ENCODE measurements at places on chromosomes 4 and X. TPM values are rescaled to one million over a fixed set of nuclear protein-coding genes. Genes with fewer than 3 reads are reported as not detected.

GRCh38 chrX:128439159-128439558 lies 387.0 kb upstream of the ACTRT1 start:
- DNase-seq: no peak

WNK3 gene
- 1.1 TPM for total RNA-seq

GRCh38 chr4:149292425-149293007 lies 523.1 kb downstream of the IQCM start:
- DNase-seq: no peak

NKX3-2 gene
- total RNA-seq: not detected

NIPAL1 gene
- 55.6 TPM for total RNA-seq

DNA sequence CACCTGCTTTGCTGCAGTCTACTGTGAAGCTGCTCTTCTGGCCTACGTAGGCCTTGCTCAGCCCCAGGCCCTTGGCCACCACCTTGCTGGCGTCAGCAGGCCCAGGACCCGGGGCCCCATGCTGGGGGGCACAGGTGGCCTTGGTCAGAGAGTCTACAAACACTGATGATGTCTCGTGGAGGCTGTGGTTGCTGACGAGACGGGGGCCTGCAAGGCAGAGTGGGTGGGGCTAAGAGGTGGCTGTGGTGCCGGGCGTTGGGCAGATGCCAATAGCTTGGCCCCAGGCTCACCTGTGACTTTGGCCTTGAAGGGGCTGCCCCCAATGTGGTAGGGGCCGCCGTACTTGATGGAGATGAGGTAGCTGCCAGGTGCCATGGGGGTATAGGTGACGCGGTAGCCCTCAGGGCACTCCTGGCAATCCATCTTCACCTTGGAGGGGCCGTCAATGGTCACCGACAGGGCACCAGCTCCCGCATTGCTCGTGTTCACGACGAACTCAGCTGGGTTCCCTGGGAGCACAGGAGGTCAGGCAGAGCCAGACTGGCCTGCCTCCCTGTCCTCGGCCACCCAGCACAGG lies 25.0 kb downstream of the FLNA start:
- DNase-seq: no peak

DNA sequence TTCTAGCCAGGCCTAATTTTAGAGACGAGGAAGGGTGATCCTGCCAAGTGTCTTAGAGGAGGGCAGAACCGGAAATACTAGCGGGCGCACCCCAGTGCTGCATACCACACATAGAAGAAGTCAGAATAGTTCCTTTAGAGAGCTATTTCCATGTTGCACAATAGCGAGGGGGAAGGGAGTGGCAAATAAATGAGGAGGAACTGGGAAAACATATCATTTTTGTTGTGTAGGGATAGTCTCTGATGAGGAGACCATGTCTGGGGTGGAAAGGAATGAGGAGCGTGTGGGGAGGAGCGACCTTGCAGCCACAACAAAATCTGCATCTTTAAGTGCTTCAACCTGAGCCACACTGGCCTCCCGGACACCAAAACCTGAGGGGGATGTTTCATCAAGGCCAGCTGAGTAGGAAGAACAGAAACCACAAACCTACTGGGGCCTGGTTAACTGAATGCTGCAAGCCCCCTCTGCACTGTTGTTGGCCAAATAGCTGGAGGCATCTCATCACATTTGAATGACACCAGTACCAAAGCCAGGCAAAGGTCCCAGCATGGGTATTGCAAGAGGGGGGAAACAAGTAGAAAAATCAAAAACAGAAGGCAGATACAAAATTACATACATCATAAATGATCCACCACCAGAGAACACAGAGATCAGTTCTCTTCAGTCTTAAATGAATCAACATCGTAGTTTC lies 26.7 kb upstream of the C1QTNF7 start:
- peak; percentile 83 for DNase-seq

- no peak for DNase-seq
Measured at GRCh38 chrX:9148615-9149399, 114.9 kb upstream of the FAM9B start.

IL2 gene
- total RNA-seq: not detected

GRCh38 chr4:152635851-152636250 lies 43.9 kb downstream of the TMEM154 start:
- DNase-seq: no peak

GRCh38 chr4:70754990-70755688 lies 33.4 kb downstream of the RUFY3 start:
- no peak for DNase-seq

DNA sequence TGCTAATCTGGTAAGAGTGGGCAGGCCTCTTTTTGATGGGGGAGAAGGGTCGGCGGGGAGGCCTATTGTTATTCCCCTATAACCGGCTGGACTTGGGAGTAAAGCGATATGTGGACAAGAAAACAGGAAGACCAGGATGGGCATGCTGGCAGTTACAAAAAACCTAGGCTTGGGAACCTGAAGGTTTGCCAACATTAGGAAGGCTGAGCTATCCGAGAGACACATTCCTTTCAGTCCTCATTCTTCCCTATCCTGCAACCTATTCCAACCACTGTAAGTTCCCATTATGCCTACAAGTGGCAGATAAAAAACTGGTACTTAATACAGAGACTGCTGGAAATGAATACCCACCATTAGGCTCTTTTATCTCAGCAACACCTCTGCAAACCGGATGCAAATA lies 32.4 kb upstream of the CT47C1 start:
- DNase-seq: no peak

MAP3K15 gene
- not detected for total RNA-seq

MAGEC3 gene
- total RNA-seq: not detected

- no peak for DNase-seq
Measured at GRCh38 chr4:181966104-181966551, 277.1 kb upstream of the TENM3 start.

- no peak for DNase-seq
Measured at GRCh38 chr4:139988863-139989765, 164.9 kb downstream of the MAML3 start.

- DNase-seq: no peak
Measured at GRCh38 chrX:39721566-39722279, 376.0 kb downstream of the BCOR start.

DNA sequence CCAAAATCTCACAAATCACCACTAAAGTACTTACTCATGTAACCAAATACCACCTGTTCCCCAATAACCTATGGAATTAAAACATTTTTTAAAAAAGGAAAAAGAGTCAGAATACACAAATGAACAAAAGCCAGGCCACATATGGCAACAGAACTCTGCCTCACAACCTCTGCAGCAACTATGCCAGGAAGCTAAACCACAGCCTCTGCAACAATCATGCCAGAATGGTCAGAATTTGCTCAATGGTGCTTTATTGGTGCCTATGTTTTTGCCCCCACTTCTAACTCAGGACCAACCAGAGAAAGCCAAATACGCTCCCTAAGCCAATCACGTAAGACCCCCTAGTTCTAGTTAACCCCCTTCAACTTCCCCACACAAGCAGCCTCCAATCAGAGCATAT lies 69.6 kb downstream of the HOPX start:
- DNase-seq: no peak

- no peak for DNase-seq
Measured at GRCh38 chr4:166839615-166840251, 394.6 kb downstream of the SPOCK3 start.

- no peak for DNase-seq
Measured at GRCh38 chr4:48141048-48141447, 7.0 kb upstream of the TXK start.

GRCh38 chrX:22060415-22061280 lies 28.5 kb downstream of the PHEX start:
- DNase-seq: no peak

DNA sequence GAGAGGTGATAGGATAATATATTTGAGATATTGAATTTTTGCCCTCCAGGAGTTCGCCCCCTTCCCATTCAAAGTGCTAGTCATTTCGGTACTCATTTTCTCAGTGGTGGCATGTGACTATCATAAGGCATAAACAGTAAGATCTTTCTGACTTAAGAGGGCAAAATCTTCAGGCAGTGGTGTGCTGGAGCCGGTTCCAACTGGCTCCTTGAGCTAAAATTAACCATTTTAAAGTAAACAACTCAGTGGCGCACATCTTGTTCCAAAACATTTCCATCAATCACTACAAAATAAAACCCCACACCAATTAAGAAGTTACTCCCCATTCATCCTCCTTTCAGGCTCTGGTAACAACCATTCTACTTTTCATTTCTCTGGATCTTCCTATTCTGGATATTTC lies 43.3 kb downstream of the LUZP4 start:
- no peak for DNase-seq

GRCh38 chrX:11611161-11611560 lies 54.6 kb downstream of the ARHGAP6 start:
- no peak for DNase-seq

DNA sequence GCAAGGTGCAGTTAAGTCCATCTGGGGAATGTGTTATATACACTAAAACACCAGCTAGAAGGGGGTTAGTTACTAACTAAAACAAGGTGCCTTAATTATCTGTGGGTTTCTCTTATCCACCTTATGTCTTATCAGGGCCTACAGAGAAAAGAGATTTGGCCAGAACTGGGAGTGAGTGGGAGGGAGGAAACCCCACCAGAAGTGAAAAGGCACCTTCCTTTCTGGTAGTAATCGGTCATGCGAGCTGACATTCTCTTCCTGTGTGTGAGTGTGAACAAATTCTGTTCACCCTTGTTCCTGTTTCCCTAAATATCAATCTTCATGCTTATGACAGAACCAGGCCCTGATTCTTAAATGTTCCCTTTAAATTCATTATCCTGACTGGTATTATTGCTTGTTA lies 43.5 kb downstream of the SRPX2 start:
- no peak for DNase-seq

DNA sequence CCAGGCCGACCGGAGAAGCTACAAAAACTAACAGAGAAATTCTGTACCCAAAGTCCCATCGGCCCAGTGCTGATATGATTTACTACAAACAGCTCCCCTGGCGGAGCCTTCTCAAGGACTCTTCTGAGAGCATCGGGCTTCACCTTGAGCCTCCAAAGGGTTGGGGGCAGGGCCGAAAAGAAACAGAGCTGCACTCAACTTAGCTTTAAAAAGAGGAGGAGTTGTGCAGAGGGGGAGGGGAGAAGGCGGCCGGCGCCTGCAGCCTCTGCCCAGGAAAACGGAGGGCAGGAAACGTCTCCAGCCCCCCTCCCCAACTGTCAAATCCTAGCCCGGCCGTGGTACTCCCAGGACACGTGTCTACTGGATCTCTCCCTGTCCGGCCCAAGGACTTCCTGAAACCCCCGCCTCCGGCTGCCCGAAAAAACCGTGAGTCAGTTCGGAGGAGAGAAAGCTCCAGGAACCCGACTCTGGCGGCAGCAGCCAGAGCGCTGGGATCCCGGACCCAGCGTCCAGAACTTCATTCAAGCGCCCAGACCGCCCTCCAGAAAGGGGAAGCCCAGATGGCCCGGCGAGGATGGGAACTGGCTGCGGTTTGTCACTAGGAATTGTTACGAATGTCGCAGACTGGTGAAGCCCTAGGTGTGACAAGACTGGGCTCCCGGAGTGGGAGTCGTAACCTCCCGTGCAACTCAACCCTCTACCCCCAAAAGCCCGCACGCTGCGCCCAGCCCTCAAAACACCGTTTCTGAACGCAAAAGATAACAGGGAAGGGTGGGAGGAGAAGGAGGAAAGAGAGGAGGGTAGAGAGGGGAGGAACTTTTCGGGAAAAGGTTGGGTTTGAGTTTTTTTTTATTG lies 973 bp downstream of the ADAMTS3 start:
- peak; percentile 85 for DNase-seq

GRCh38 chr4:185637163-185637875 lies 102.0 kb upstream of the PDLIM3 start:
- no peak for DNase-seq

GRCh38 chrX:152928761-152929400 lies 31.0 kb downstream of the ZNF185 start:
- no peak for DNase-seq

- DNase-seq: no peak
Measured at GRCh38 chr4:152983221-152983620, 47.1 kb downstream of the FHDC1 start.

DNA sequence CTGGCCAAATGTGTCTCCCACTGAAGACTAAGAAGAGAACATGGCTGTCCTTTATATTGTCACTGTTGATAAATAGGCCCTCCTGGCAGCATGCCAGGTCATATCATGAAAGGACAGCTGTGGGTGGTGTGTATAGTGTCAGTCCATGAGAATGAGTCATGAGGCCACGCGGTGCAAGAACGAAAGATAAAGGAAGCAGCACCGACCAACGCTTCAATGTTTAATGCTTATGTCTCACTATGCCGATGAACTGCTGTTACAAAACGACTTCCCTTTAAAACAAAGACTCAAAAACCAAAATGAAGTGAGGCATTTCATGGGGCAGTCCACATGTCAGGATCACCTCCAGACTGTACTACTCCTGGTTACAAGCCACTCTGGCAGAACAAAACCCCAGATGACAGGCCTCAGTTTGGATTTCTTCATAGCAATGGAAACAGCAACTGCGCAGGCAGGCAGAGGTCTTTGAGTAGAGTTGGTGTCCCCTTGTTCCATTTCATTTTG lies 5.2 kb upstream of the TCEANC start:
- no peak for DNase-seq

GRCh38 chr4:140219567-140219966 lies 65.6 kb upstream of the MAML3 start:
- no peak for DNase-seq

DNA sequence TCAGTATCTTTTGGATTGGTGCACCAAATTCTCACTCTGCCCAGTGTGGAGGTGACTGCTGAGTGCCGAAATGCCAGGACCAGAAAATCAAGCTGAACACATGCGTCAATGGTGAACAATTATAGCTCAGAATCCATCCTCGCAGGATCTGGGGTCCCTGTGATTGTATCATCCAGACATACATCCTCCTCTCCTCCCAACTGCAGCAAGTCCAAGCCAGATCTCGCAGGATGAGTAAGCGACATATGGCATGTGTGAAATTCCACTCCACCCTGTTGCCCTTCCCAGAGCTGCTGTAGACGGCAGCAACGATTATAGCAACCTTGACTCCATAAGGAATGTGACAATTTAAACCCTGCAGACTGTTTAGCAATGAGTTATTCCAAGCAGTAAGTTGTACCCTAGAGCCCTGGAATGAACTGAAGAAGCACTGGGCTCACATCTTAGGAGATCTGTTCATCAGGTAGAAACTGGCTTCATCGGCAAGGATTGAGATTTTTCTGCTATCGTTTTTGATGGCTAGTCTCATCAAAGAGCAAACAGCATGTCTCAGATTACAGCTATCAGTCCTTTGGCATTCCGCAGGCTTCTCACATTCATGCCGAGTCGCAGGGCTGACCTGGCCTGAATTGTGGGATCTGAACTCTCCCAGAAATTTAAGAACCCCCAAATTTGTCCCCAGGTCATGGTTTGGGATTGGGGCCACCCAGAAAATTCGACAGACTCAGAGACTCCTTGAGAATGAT lies 35.5 kb upstream of the SORBS2 start:
- DNase-seq: no peak

SYNPO2 gene
- 33.6 TPM for total RNA-seq

DAPP1 gene
- 28.5 TPM for total RNA-seq

- DNase-seq: no peak
Measured at GRCh38 chr4:137678796-137679195, 146.5 kb upstream of the PCDH18 start.

YY2 gene
- total RNA-seq: 0.83 TPM

DNA sequence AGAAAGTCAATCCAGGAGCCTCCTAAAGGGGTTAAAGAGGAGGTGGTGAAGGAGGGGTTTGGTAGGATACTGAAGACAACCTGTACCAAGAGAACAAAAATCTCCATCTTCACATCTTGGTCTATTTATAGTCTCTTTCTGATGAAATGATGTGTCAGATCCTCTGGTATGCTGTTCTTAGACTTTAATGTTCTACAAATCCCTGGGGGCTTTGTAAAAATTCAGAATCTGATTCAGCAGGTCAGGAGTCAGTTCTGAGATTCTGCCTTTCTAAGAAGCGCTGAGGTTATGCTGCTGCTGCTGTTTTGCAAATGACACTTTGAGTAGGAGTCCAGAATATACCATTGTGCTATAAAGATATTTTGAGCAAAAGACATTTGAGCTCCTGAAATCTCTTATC lies 172.9 kb upstream of the GLRA2 start:
- DNase-seq: no peak

MAGEA8 gene
- total RNA-seq: not detected
